ENCODE measurements at places on chromosomes 1 and 21. TPM values are rescaled to one million over a fixed set of nuclear protein-coding genes. Genes with fewer than 3 reads are reported as not detected.
A peak's percentile ranks its signal among the peaks of the same experiment; 100 is the strongest.

DNA sequence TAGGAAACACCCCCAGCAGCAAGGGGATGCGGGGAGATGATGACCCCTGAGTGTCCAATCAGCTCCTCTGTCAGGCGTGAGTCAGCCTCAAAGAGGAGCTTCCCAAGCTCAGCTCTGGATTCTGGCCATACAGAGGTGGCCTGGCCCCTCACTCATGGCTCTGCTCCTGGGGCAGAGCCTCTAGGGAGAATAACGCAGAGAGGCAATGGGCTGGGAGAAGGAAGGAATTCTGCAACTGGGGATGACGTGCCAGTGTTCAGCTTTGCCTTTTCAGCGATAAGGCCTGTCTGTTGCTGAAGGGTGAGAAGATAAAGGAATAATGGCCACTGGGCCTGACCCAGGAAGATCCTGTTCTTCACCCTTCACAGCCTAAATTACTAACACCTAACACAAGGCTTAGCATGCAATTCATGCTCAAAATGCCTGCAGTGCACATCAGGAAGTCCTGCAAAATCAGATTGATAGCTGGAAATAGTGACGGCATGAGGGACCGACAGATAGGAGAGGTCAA is 92.2 kb downstream of the TBX19 start:
- no peaks in the 10 kb centered on the region for H3K36me3 ChIP-seq
- peaks cover 27% of the 10 kb centered on the region for H3K27me3 ChIP-seq
- H3K4me3 ChIP-seq: no peak overlapping the region
- no peaks in the 10 kb centered on the region for H3K4me1 ChIP-seq
- H3K27ac ChIP-seq: no peak overlapping the region

DNA sequence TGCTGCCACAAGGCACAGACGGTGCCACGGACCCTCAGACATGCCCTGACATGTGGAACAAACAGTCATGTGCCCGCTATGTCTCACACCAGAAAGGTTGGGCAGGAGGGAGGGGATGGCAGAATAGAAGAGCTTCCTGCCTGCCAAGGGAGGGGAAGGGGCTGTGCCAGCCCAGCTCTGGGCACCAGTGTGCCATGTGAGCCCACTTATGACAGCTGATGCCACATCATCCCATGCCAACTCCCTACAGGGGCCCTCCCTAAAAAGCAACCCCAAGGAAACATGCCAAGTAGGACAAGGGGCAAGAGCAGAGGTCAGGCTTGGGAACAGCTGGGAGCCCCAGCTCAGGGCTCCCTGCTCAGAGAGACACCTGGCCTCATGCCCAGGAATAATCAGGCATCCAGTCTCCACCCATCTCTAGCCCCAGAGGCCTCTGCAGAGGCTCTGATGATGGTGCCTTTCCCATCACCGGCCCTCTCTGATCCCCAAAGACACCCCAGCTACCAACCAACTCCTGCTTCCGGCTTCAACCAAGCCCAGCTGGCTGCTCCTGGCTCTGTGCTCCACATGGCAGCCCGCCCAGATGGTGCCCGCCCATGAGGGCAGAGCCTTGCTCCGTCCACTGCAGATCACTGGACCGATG is 10.3 kb downstream of the ADGRB2 start:
- peak overlapping the region; percentile 10 for H3K27ac ChIP-seq
- H3K4me3 ChIP-seq: no peak overlapping the region
- H3K36me3 ChIP-seq: peaks cover 1% of the 10 kb centered on the region
- H3K4me1 ChIP-seq: peaks cover 41% of the 10 kb centered on the region
- no peak for DNase-seq

- no peak for DNase-seq
- peak overlapping the region; percentile 50 for H3K27ac ChIP-seq
- H3K4me1 ChIP-seq: peaks cover 24% of the 10 kb centered on the region
- no peaks in the 10 kb centered on the region for H3K27me3 ChIP-seq
These were observed 187.2 kb downstream of the FGGY start for GRCh38 chr1:59484096-59484495.

DNA sequence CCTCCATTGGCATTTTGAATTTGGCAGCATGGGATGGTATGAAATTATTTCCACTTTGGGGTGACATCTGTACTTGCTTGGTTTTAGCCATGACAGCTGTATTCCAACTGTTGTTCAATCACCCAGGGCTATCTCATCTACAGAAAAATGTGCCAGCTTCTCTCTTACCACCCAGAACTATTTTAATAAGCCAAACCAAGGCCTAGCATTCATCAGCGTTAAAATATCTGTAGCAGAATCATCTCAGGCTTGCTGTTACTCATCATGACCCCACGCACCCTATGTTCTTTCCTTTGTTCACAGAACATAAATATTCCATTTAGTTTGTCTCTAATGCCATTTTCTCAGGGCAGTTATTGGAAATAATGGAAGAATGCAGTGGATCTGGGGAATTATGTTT is 49.8 kb downstream of the GIPC2 start:
- no peak for DNase-seq
- no peaks in the 10 kb centered on the region for H3K27me3 ChIP-seq
- no peak overlapping the region for H3K4me3 ChIP-seq
- peak overlapping the region; percentile 91 for H3K27ac ChIP-seq
- H3K4me1 ChIP-seq: peaks cover 64% of the 10 kb centered on the region

GRCh38 chr1:237029850-237030535 is 12.0 kb upstream of the RYR2 start:
- peaks cover 14% of the 10 kb centered on the region for H3K4me1 ChIP-seq
- H3K27me3 ChIP-seq: no peaks in the 10 kb centered on the region
- DNase-seq: no peak
- no peak overlapping the region for H3K27ac ChIP-seq
- H3K4me3 ChIP-seq: no peak overlapping the region

DNA sequence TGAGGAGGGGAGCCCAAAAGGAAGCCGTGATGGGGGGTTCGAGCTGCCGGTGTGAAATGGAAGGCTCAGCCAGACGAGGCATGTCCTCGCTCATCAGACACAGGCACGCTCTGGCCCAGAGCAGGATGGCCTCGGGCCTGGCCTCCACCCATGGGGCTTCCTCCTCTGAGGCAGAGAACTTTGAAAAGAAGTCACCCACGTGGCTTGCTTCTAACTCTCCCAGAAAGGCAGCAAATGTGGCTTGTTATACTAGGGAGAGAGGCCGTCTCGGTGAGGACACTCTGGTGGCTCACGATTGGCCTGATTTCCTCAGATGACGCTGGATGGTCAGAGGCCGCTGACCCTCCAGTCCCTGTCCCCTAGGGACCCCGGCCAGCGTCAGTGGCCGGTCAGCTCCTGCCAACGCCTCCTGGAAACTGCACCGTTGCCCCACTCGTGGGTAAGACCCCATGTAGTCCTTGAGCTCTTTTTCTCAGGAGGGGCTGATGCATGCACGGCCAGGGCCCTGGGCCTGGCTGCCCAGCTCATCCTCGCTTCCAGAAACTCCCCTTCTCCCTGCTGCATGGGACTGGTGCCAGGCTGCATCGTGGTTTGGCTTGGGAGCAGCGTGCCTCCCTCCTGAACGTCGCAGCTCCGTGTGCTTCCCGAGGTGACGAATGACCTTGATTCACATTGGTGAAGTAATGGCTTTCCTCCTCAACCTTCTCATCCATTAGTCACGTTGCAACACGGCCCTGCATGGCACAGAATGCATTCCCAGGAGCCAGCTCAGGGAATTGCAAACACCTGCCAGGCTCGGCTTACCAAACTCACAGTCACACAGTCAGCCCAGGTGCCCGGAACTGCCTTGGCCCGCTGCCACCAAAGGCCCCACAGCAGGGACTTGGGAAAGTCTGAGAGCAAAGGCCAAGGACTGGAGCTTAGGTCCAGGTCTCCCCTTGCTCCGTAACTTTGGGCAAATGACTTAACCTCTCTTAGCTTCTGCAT is 58.8 kb downstream of the TOMM20 start:
- H3K4me1 ChIP-seq: peaks cover 42% of the 10 kb centered on the region
- no peak for DNase-seq
- no peaks in the 10 kb centered on the region for H3K36me3 ChIP-seq
- H3K27me3 ChIP-seq: no peaks in the 10 kb centered on the region
- no peak overlapping the region for H3K4me3 ChIP-seq

GRCh38 chr1:44293761-44294315 is 61.2 kb downstream of the ERI3 start:
- H3K27me3 ChIP-seq: no peaks in the 10 kb centered on the region
- no peak overlapping the region for H3K4me3 ChIP-seq
- no peak overlapping the region for H3K27ac ChIP-seq
- H3K4me1 ChIP-seq: no peaks in the 10 kb centered on the region
- peaks cover 32% of the 10 kb centered on the region for H3K36me3 ChIP-seq

- no peaks in the 10 kb centered on the region for H3K36me3 ChIP-seq
- H3K27ac ChIP-seq: no peak overlapping the region
- H3K4me3 ChIP-seq: no peak overlapping the region
These were observed 40.9 kb upstream of the CAMK1G start for GRCh38 chr1:209542585-209542984.

GRCh38 chr1:73042403-73042802 is 760.1 kb upstream of the NEGR1 start:
- no peaks in the 10 kb centered on the region for H3K27me3 ChIP-seq
- no peak overlapping the region for H3K27ac ChIP-seq
- H3K4me1 ChIP-seq: no peaks in the 10 kb centered on the region

GRCh38 chr1:219626865-219627264 is 14.0 kb upstream of the ZC3H11B start:
- no peak overlapping the region for H3K4me3 ChIP-seq
- H3K27me3 ChIP-seq: no peaks in the 10 kb centered on the region
- DNase-seq: no peak
- H3K36me3 ChIP-seq: peaks cover 3% of the 10 kb centered on the region
- H3K27ac ChIP-seq: no peak overlapping the region

GRCh38 chr21:20592463-20592862 is 405.7 kb upstream of the NCAM2 start:
- H3K27me3 ChIP-seq: no peaks in the 10 kb centered on the region
- DNase-seq: no peak
- no peak overlapping the region for H3K27ac ChIP-seq
- no peaks in the 10 kb centered on the region for H3K36me3 ChIP-seq

DNA sequence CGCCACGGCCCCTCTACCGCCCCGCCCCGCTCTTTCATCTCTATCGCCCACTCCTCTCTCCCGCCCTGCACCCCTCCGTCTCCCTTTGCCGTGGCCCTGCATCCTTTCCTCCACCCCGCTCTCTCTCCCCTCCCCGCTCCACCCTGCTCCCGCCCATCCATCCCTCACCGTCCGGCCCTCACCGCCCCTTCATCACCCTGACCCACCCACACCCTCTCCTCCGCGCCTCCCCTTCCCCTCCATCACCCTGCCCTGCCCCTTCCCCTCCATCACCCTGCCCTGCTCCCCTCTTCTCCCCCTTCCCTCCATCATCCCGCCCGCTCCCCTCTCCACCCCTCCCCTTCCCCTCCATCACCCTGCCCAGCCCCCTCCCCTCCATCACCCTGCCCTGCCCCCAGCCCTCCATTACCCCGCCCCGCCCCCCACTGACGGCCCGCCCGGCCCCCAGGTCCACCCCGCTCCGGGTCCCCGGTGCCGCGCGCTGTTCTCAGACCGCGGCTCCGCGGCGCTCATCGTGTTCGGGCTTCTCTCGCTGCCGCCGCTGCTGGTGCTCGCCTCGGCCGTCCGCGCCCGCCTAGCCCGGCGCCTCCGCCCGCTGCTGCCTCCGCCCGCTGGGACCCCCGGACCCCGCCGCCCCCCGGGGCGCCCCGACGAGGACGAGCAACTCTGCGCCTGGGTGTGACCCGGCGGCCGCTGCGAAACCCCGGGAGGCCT is 6.2 kb upstream of the ANKRD65 start:
- H3K4me3 ChIP-seq: no peak overlapping the region
- no peaks in the 10 kb centered on the region for H3K36me3 ChIP-seq
- H3K4me1 ChIP-seq: peaks cover 26% of the 10 kb centered on the region
- DNase-seq: peak; percentile 84
- no peaks in the 10 kb centered on the region for H3K27me3 ChIP-seq
- H3K27ac ChIP-seq: no peak overlapping the region

DNA sequence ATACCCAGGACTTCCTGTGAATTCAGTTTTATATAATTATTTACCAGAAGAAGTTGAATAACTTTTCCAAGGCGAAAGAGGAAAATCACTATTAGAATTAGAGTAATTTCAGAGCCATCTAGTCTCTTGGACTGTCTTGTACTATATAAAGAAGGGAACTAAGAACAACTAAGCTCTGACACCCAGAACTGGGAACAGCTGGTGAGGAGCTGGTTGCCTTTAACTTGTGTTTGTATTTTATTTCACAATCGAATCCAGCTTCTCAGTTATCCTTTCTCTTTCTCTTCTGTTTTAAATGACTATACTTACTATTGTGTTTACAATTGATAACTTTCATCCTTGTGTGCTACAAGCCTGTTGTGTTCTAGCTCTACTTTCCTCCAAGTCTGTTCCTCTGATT is 8.4 kb downstream of the SNX27 start:
- no peak overlapping the region for H3K4me3 ChIP-seq
- no peak for DNase-seq
- H3K27ac ChIP-seq: peak overlapping the region; percentile 73

DNA sequence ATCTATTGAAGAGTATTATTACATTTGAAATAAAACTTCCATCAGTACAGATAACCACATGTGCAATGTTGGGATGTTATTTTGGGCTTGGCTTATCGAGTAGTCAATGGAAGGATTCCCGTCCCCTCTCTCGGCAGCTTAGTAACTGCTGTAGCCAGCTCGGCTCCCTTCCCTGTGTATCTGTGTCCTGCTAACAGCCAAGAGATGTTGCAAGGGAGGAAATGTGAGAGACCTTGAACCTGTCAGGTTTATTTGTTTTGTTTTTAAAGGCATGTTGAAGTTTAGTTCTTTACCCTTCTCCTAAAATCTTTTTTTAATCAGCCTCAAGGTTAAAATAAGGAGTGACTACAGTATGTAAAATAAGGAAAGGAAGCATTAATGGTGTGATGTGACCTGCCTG is 13.6 kb upstream of the TARS2 start:
- no peak overlapping the region for H3K27ac ChIP-seq
- peaks cover 3% of the 10 kb centered on the region for H3K27me3 ChIP-seq
- no peak for DNase-seq
- H3K4me1 ChIP-seq: no peaks in the 10 kb centered on the region
- peaks cover 29% of the 10 kb centered on the region for H3K36me3 ChIP-seq

Gene GREM2
- not detected for total RNA-seq

Gene SPRR2E
- total RNA-seq: not detected

Gene DESI2
- 50.5 TPM for total RNA-seq

Gene KMO
- total RNA-seq: not detected

Gene AVPR1B
- total RNA-seq: not detected

Gene OSCP1
- total RNA-seq: 5.0 TPM

Gene ZBTB48
- 28.8 TPM for total RNA-seq

Gene ACTN2
- not detected for total RNA-seq

Gene BGLAP
- total RNA-seq: 0.52 TPM

Gene MTFR1L
- total RNA-seq: 70.6 TPM

Gene GRIK3
- not detected for total RNA-seq

Gene MXRA8
- 440 TPM for total RNA-seq

Gene UTP11
- 34.4 TPM for total RNA-seq

Measured in osteocyte (in vitro differentiated cells).